ENCODE measurements at places on chromosomes 5 and 9.
A peak's percentile ranks its signal among the peaks of the same experiment; 100 is the strongest.

GRCh38 chr9:2874001-2874750 lies 30.3 kb upstream of the PUM3 start:
- no peak for DNase-seq

DNA sequence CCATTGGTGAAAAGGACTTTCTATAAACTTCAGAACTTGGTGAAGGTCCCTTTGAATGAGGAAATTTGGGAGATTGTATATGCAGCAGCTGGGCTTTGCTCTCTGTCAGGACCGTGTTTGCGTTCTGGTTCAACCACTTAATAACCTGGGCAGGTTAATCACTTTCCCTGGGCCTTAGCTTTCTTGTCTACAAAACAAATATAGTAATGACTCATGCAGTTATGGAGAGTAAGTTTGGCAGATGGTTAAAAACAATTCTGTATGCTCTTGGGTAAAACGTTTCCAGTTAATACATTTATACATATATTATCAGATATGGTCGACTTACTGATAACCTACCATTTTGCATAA lies 197.0 kb downstream of the ARHGEF28 start:
- DNase-seq = no peak

DNA sequence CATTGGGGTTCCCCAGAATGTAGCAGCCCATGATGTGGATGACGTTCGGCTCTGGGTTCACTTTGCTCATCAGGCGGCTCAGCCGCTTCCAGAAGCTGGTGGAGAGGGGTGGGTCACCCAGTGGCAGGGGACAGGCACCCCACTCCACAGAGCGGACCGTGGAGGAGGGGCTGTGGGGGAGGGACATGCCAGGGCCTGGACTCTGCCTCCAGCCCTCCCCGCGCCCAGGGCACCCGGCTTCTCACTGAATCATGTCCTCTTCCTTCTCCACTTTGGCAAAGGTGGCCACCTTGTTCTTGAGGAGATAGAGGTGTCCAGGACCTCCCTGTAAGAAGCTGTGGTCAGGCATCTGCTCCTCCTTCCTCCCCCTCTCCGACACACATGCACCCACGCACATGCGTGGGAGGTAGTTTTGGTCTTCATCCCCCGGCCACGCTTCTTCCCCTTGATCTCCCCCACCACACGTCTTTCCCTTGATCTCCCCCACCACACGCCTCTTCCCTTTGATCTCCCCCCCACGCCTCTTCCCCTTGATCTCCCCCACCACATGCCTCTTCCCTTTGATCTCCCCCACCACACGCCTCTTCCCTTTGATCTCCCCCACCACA lies 8.9 kb upstream of the ENTPD8 start:
- DNase-seq = no peak

GRCh38 chr5:175689147-175689991 lies 31.5 kb downstream of the HRH2 start:
- no peak for DNase-seq

DNA sequence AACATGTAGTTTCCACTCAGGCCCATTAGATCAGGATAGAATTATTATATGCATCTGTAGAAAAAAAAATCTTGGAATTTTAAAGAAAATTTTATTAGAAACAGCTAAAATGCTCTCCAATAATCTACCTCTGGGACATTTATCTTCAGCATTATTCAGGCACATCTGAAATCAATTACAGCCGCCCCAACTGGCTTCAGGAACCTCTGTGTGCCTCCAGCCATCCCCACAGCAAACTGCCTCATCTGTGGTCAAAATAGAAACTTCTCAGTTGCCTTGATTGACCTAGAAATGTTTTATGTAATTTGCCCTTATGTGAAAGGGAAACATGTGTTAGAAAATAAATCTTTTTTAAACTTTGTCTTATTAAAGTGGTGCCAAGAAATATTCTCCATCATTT lies 120.1 kb upstream of the LPAR1 start:
- no peak for DNase-seq

DNA sequence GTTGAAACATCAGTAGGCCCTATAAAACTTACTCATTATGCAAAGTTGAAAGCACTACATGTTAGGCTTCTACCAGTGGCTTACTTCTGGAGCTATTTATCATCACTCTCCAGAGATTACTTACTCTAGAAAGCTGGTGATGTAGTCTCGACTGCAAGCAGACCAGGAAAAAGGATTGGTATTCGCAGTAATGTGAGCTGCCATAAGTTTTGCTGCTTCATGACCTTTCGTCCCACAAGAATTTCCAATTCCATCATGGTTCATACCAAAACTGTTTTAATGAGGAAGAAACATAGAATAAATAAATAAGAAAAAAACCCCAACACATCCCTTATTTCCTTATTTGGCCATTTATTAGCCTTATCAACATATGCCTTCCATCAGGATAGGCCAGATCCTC lies 181.9 kb downstream of the ADAMTS6 start:
- no peak for DNase-seq

GRCh38 chr5:109146591-109146990 lies 263.2 kb downstream of the PJA2 start:
- DNase-seq = no peak

GRCh38 chr5:115022303-115022702 lies 147.4 kb downstream of the TRIM36 start:
- no peak for DNase-seq

- no peak for DNase-seq
Measured at GRCh38 chr5:142516732-142517131, 169.2 kb downstream of the FGF1 start.

DNA sequence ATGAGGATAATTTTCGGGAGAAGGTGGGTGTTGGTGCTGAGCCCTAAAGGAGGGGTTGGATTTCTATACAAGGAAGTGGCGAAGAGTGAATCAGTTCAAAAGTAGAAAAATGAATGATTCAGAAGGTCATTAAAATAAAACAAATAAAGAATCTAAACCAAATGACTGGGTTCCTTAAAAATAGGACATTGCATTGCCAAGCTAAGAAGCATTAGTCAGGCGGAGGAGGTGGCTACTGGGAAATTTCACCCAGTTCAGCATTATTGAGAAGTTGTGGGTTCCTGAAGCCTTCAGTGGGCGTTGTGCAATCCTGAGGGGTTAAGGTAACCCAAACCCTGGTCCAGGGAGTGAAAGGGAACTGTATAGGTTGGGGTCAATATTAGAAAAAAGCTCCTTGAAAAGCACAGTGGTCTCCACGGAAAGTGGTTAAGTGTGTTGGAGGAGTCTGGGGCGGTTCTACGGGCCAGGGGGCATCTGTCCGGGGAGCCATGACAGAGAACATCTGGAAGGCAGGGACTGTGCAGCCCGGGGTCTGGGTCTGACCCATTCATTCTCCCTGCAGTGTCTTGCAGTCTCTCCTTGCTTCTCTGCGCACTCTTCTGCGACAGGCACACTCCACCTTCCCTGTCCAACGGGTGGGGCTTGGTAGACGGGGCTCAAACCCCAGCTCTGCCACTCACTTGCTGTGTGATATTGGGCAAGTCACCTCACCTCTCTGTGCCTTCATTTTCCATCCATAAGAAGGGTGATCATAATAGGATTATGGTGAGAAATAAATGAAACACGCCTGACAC lies 27.6 kb upstream of the DUSP1 start:
- DNase-seq = no peak

GRCh38 chr5:125038477-125038876 lies 292.0 kb upstream of the ZNF608 start:
- no peak for DNase-seq

DNA sequence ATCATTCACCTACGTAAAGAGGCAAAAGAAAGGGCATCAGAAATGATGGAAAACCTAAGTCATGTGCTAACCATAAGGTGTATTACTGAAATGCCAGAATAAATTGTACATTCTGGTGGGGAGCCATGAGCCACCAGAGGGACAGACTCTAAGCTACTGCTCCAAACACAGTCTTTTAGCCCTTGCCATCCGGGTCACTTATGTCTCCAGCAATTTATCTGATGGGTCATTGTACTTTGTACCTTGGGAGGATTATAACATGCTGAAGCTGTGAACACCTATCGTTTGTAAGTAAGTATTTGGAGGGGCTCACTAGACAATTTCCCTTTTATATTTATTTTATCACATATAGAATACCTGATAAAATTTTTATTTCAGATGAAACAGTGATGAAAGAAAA lies 495.1 kb downstream of the KIF4B start:
- no peak for DNase-seq

GRCh38 chr5:71910741-71911140 lies 191.7 kb downstream of the CARTPT start:
- no peak for DNase-seq

DNA sequence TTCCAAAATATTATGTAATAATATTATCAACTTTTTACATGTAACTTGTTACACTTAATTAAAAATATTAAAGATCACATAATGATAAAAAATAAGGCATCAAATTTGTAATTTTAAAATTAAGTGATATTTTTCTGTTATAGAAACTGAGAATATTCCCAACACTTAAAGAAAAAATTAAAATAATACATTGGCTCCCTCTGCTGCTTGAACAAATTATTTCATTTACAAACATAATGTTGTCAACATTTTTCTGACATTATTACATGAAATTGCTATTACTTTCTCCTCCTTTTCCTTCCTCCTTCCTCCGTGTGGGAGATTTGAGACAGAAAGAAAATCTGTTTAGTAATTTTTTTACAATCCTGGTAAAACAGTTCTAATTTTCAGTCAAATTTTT lies 42.3 kb downstream of the RNF180 start:
- no peak for DNase-seq

- DNase-seq = no peak
Measured at GRCh38 chr5:5512543-5512942, 90.1 kb downstream of the ICE1 start.

DNA sequence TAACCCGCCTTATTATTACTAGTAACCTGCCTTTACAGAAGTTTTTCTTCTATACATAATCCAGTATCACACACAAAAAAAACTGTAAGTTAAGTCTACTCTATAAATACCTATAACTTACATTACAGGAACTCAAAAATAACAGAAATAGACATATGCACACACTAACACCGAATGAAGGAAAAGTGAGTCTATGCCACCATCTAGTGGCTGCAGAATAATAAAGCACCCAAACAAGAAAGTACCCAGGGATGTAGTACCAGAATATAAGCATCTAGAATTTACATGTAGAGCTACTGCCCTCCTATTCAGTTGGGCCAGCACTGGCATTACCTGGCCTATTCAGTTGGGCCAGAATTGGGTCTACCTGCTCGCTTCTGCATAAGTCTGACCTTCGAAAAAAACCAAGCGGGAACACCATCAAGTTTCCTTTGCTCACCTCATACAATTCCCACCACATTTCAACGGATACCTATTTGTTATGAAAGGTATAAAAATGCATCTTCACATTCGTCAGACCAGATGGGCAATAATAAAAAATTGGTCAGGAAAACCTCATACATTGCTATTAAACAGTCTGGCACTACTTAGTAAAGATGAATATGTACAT lies 4.0 kb upstream of the NIPSNAP3A start:
- no peak for DNase-seq

DNA sequence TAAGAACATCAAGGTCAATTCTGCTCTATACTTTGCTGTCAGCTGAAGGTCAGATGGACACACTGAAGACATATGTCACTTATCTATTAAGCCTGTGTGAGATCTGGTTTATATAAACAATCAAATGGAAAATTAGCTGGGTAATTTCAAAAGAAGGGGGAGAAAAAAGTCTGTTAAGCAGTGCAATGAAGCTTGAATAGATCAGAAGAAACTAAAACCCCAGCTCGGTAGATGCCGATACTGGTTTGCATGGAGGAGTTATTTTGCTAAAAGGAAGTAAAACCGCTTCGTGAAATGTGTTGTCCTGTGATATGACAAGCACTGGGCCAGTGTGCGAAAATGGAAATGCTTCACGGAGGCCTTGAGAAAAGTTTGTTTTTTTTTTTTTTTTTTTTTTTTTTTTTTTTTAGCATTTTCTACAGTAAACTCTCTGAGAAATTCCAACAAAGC lies 148.8 kb downstream of the MEF2C start:
- DNase-seq = no peak

DNA sequence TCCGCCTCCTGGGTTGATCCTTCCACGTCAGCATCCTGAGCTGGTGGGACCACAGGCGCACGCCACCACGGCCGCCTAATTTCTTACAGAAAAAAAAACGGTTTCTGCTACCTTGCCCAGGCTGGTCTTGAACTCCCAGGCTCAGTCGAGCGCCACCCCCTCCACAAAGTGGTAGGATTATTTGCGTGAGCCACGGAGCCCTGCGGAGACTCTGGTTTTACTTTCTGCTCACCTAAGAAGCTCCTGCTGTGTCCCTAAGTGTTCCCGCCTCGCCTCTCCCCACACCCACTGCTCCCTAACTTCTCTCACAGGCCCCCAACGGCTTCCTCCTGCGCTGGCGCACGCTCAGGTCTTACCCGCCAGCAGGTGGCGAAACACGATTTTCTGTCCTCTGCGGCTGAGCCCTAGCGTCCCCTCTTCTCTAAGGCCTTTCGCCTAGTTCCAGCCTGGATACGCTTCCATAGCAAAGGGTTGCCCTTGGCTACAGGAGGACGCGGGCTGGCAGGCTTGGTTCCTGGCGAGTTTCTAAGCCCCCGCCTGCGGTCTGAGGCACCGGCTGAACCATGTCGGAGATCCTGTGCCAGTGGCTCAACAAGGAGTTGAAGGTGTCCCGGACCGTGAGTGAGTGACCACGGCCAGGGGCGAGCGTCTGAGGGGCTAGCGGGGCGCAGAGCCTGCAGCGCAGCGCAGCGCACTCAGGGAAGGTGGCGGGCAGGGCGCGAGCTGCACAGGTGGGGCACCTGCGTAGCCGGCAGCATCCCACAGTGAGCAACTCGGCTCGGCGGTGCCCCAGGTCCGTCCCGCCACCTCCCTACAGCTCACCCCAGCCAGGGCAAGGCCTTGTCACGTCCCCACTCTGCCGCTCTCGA lies at the start of gene SPEF2:
Gene SPEF2, plus strand, starts transcription at position 429 of the 869 bp plus-strand sequence. Its CDS starts 135 bp downstream, at position 564.
- peak; percentile 85 for DNase-seq

DNA sequence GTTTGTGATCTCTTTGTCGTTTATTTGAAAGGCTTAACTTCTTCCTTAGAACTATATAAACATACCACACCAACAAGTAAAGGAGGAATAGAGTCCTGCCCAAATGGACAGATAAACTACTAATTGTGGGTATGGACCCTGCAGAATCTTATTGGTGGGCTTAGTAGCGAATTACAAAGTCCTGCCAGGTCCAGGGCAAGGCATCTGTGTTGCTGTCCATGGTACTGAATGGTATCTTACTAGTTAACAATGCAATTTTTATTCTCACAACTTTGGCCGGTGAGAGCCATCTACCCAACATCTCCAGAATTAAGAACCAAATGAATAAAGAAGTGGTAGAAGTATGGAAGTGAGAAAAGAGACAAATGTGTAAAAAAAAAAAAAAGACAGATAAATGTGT lies 1782.4 kb upstream of the WWC1 start:
- DNase-seq = no peak

- DNase-seq = no peak
Measured at GRCh38 chr9:97572892-97573365, 60.2 kb downstream of the TSTD2 start.
